ENCODE measurements at places on chromosomes 2 and 18. TPM values are rescaled to one million over a fixed set of nuclear protein-coding genes. Genes with fewer than 3 reads are reported as not detected.

The ARHGEF33 gene
- 0.07 TPM for total RNA-seq

DNA sequence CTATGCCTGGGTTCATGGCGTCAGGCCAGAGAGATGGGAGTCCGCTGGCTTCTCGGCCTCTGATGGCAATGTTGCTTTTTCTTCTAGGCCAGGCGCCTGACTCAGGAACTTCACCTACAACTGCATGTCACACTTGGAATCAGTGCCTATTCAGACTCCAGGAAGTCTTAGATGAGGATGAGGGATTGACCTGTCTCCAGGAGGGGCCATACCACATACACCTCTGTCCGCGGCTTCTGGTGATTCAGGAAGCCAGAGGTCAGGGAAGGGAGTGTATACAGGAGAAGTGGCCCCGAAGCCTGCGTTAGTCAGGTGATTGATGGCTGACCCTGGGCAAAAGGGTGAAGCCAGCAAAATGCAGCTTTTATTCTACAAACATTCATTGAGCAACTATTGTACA is 109.1 kb upstream of the RMDN2 start:
- H3K4me3 ChIP-seq, result no peak overlapping the region
- DNase-seq, result no peak
- H3K27me3 ChIP-seq, result no peaks in the 10 kb centered on the region

DNA sequence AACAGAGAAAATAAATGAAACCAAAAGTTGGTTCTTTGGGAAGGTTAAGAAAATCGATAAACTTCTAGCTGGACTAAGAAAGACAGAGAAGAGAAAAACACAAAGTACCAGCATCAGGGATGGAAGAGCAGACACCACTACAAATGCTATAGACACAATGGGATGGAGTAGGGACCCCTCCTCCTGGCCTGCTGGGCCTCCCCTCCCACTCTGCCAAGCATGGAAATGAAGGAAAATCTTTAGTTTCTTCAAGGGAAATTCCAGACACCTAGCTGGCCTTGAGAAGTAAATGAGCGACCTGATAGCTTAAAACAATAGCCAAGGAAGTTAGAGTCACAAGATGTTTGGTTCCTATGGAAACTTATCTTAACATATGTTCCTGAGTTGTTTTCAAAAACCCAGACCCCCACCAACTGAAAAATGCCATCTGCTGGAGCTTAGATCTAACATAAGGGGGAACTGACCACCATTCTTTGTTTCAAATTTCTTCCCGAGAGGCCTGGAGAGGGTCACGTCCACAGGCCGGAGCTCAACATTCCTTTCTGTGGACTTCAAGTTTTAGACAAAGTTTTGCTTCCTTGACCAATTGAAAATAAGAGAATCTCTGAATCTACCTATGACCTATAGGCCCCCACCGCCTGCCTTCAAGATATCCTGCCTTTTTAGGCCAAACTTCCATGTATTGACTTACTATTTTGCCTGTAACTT is 101.9 kb downstream of the BIN1 start:
- no peak overlapping the region for H3K4me3 ChIP-seq
- H3K27ac ChIP-seq, result no peak overlapping the region
- no peaks in the 10 kb centered on the region for H3K36me3 ChIP-seq
- peaks cover 6% of the 10 kb centered on the region for H3K4me1 ChIP-seq
- no peaks in the 10 kb centered on the region for H3K27me3 ChIP-seq
- DNase-seq, result no peak

The TDRD15 gene
- not detected for total RNA-seq

DNA sequence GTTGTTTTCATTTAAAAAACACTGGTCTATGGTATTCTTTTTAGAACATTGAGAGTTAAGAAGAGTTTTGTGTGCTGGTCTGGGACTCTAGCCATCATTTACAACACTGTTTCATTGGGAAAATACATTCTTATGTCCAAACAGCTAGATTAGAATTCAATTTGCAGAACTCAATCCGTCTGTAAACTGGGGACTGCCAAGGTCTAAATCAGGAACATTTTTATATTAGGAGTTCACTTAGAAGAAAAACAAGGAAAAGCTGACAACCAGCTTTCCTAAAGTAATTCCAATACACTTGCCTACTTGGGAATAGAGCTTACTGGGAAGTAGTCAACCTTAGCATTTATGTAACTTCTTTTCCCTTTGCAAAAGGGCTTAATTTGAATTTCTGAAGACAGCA is 91.5 kb upstream of the RNF152 start:
- no peaks in the 10 kb centered on the region for H3K27me3 ChIP-seq
- no peak overlapping the region for H3K4me3 ChIP-seq
- DNase-seq, result no peak
- H3K27ac ChIP-seq, result no peak overlapping the region

GRCh38 chr2:189014449-189015138 is 40.4 kb downstream of the COL3A1 start:
- H3K27ac ChIP-seq, result no peak overlapping the region
- H3K27me3 ChIP-seq, result no peaks in the 10 kb centered on the region
- peaks cover 5% of the 10 kb centered on the region for H3K4me1 ChIP-seq
- no peak for DNase-seq

DNA sequence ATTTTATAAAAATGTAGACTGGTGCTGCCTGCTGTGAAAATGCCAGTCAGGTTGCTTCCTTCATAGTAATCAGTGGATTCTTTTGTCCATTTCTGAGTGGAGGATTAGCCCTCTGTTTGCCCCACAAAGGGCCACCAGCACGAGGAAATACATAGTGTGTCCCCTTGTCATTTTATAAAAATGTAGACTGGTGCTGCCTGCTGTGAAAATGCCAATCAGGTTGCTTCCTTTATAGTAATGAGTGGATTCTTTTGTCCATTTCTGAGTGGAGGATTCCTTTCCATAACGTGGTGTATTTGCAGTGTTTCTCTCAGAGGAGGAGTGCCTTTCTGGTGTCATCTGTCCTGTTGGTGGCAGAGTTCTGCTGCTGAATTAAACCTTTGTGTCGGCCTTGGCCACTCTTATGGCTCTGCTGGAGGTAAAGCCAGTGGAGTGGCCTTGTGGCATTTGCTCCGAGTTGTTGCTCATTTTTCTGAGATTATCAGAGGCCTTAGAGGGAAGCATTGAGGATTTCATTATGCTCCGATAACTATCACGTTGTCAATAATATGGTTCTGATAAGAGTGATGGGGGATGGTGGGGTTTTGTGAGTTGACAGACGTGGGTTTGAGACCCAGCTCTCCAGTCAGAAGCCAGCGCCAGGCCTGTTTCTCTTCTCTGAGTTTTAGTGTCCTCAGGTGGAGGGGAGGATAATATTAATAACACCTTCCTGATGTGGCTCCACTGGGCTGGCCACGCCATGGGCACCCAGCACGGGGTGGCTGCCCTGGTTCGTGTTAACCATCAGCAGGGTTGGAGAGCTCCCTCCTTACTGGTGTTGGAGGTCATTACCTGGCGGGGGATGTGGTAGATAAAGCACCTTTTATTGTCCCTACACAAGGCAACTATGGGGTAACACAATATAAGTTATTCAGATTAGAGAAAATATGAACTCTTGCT is 96.6 kb downstream of the NEDD4L start:
- H3K4me1 ChIP-seq, result peaks cover 3% of the 10 kb centered on the region
- no peaks in the 10 kb centered on the region for H3K27me3 ChIP-seq
- no peak overlapping the region for H3K4me3 ChIP-seq
- H3K36me3 ChIP-seq, result no peaks in the 10 kb centered on the region
- no peak for DNase-seq

DNA sequence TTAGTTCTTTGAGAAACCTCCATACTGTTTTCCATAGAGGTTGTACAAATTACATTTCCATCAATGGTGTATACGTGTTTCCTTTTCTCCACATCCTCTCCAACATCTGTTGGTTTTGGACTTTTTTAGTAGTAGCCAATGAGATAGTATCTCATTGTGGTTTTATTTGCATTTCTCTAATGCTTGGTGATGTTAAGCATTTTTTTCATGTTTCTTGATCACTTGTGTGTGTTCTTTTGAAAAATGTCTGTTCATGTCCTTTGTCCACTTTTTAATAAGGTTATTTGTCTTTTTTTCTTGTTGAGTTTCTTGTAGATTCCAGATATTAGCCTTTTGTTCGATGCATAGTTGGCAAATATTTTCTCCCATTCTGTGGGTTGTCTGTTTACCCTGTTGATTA is 392.3 kb upstream of the ZEB2 start:
- no peak for DNase-seq
- no peak overlapping the region for H3K4me3 ChIP-seq
- no peaks in the 10 kb centered on the region for H3K36me3 ChIP-seq
- H3K4me1 ChIP-seq, result no peaks in the 10 kb centered on the region

DNA sequence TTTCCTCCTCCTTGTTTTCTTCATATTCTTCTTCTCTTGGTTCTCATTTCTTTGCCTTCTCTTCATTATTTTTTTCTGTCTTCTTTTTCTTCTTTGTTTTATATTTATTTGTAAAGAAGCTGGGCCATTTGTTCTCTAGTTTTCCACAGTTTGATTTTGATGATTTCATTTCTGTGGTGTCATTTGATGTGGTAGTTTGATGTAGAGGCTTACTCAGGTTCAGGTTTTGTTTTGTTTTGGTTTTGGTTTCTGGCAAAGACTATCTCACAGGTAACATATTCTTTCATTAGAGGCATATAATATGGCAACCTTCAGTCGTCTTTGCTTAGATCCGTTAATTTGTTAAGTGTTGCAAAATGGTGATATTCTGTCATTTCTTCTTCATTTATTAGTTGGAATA is 75.3 kb downstream of the BABAM2 start:
- H3K4me3 ChIP-seq, result no peak overlapping the region
- peaks cover 27% of the 10 kb centered on the region for H3K4me1 ChIP-seq
- no peak for DNase-seq
- H3K27me3 ChIP-seq, result no peaks in the 10 kb centered on the region
- H3K27ac ChIP-seq, result peak overlapping the region; percentile 4

GRCh38 chr2:228321015-228321414 is 139.5 kb upstream of the SPHKAP start:
- no peak for DNase-seq
- H3K4me3 ChIP-seq, result no peak overlapping the region
- no peaks in the 10 kb centered on the region for H3K4me1 ChIP-seq
- H3K36me3 ChIP-seq, result no peaks in the 10 kb centered on the region

DNA sequence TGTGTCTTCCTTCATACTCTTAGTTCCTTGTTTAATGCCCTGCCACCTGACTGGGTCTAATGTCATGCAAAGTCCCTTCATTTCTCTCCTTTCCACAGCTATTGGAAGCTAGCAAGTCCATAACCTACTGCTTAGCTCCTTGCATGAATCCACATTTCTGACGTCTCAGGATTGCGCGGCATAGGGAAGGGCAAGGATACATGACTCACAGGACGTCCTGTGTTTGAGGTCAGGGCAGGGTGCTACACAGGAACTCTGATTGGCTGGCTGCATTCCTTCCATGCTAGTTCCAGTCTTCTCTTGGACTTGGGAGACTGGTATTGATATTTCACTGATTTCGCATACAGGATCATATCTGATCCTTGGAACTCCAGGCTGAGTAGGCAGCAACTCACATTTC is 137.9 kb downstream of the CDH2 start:
- no peak overlapping the region for H3K4me3 ChIP-seq
- H3K27ac ChIP-seq, result no peak overlapping the region
- no peaks in the 10 kb centered on the region for H3K36me3 ChIP-seq
- H3K4me1 ChIP-seq, result peaks cover 5% of the 10 kb centered on the region
- peak; percentile 54 for DNase-seq

GRCh38 chr18:44599412-44599811 is 81.3 kb upstream of the SETBP1 start:
- H3K4me3 ChIP-seq, result no peak overlapping the region
- H3K27me3 ChIP-seq, result no peaks in the 10 kb centered on the region
- H3K36me3 ChIP-seq, result peaks cover 7% of the 10 kb centered on the region
- DNase-seq, result peak; percentile 52
- H3K27ac ChIP-seq, result no peak overlapping the region

- no peaks in the 10 kb centered on the region for H3K27me3 ChIP-seq
- no peak overlapping the region for H3K27ac ChIP-seq
- no peak for DNase-seq
- H3K36me3 ChIP-seq, result no peaks in the 10 kb centered on the region
- no peaks in the 10 kb centered on the region for H3K4me1 ChIP-seq
Observed at GRCh38 chr2:127166231-127166860, 53.8 kb downstream of the CYP27C1 start.

DNA sequence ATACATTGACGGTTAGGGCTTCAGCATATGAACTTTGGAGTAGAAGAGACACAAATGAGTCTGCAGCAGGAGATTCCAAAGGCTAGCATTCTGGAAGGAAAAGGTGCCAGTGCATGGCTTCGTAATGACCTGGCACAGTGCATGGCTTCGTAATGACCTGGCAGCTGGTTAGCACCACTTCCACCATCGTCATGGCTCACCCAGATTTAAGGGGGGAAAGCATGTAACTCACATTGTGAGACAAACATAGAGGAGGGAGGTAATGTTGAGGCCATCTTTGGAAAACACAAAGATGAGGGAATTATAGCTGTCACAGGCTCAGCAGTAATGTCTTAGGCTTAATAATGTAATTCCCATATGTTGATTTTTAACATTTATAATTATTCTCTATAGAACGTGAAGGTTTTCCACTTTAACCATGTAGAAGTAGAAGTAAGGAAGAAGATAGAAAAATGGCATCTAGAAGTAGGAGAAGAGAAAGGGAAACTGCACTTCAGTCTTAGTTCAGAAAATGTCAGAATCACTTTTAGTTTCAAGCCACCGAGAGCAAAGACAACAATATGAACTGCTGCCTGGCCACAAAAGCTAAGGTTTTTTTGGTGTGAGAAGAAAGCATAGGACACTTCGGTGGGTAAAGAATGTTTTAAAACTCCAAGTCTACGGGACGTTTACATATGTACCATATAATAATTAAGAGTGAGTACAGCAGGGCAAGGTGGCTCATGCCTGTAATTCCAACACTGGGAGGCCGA is 6.8 kb upstream of the STK25 start:
- no peak for DNase-seq
- peaks cover 13% of the 10 kb centered on the region for H3K36me3 ChIP-seq
- H3K27ac ChIP-seq, result no peak overlapping the region

- DNase-seq, result no peak
- no peak overlapping the region for H3K27ac ChIP-seq
- no peak overlapping the region for H3K4me3 ChIP-seq
- H3K4me1 ChIP-seq, result peaks cover 8% of the 10 kb centered on the region
- H3K27me3 ChIP-seq, result no peaks in the 10 kb centered on the region
Observed at GRCh38 chr2:20322527-20323300, 27.9 kb downstream of the PUM2 start.

- peaks cover 13% of the 10 kb centered on the region for H3K27me3 ChIP-seq
- H3K36me3 ChIP-seq, result no peaks in the 10 kb centered on the region
- H3K4me3 ChIP-seq, result no peak overlapping the region
- peak; percentile 18 for DNase-seq
- H3K4me1 ChIP-seq, result no peaks in the 10 kb centered on the region
Observed at GRCh38 chr2:35220461-35220860, 1135.1 kb upstream of the CRIM1 start.

DNA sequence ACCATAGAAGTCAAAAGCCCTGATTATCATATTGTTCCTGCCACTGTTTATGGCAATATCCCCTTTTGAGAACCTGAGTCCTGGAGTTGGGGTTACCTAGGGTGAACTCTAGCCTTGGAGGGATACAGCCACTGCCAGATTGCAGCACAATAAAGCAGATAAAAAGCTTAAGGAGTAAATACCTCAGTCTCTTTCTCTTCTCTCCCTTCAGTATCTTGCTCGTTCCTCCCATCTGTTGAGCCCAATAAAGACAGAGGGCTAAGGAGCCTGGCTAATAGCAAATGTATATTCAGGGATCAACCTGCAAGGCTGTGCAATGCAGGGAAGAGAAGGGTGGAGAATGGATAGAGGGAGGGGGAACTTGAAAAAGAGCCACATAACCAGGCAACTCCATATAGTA is 8.0 kb upstream of the DPP4 start:
- H3K4me1 ChIP-seq, result peaks cover 14% of the 10 kb centered on the region
- H3K27me3 ChIP-seq, result no peaks in the 10 kb centered on the region
- no peak for DNase-seq
- H3K4me3 ChIP-seq, result no peak overlapping the region
- H3K36me3 ChIP-seq, result no peaks in the 10 kb centered on the region

The XIRP2 gene
- not detected for total RNA-seq

Measured in MCF 10A (cell line).